IPS-NIHi11 (cell line): ENCODE measurements at places on chromosomes 3 and 15.

DNA sequence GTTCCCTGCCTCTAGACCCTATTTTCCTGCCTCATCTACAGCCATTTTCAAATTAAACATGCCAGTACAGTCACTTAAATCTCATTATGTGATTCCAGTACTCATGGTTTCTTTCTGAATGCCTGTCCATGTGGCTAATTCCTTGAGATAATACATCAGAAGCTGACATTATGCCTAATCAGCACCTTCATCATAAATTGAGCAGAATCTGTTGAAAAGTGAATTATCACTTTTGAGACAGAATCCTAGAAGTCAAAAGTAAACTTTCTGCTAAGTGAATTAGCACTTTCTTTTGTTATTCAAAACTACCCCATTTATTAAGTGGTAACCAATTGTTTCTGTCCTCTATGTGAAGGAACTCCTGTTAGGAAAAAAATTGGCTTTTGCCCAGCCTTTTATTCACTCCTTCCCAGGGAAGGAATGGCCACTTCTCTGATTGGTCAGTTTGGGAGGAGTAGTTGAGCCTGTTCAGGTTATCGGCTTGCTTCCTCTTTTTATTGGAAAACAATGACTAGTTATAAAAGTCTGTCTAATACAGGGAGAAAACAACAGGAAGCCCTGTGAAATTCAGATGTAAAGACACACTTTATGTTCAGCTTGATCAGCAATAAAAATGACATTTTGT lies 40.5 kb downstream of the OSTN start:
- peak; percentile 38 for DNase-seq

DNA sequence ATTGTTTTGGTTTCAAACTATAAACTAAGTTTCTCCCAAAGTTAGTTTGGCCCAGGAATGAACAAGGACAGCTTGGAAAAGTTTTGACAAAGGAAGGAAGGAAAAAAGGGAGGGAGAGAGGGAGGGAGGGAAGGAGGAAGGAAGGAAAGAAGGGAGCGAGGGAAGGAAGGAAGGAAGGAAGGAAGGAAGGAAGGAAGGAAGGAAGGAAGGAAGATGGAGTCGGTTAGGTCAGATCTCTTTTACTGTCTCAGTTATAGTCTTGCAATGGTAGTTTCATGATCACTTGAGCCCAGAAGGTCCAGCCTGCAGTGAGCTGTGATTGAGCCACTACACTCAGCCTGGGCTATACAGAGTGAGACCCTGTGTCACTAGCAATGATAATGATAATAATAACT lies 12.3 kb upstream of the UBXN7 start:
- DNase-seq, result no peak

GRCh38 chr15:28981351-28981720 lies 95.6 kb downstream of the APBA2 start:
- DNase-seq, result no peak

GRCh38 chr15:63923993-63924950 lies 90.5 kb upstream of the HERC1 start:
- no peak for DNase-seq

GRCh38 chr3:6542795-6543194 lies 318.1 kb upstream of the GRM7 start:
- DNase-seq, result no peak

DNA sequence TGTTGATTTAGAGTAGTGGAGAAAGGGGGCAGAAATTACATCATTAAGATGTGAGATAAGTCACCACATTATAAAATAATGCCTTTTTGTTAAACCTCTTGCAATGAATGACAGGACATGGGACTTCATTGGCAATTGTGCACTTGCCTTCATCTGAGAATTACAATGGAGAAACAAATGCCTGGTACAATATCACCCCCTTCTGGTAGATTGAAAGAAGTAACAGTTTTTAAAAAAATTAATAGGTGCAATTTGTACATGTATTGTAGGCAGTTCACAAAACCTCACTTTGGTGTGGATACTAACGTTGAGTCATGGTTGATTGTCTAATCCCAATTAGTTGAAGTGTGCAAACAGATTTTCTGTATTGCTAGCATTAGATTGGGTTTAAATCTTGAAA lies 4.6 kb upstream of the P2RY14 start:
- DNase-seq, result peak; percentile 51

DNA sequence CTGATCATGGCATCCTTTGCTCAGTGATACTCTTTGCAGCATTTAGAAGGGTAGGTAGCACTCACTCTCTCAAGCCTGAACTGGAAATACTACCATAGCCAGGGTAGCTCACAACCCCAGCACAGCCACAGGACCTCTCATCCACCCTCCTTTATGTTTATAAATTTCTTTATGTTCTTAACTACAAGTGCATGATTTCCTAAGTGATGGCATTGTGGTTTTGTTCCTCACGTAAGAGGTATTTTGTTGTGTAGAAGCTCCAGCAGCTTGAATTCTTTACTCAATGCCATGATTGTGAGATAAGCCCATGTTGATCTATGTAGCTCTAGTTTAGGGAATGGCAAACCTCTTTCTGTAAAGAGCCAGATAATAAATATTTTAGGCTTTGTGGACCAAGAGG lies 7.9 kb upstream of the RTP3 start:
- DNase-seq, result no peak

- peak; percentile 94 for DNase-seq
Observed at GRCh38 chr3:39051649-39052561, at the start of the genes SCN11A and WDR48. Gene SCN11A, minus strand, starts transcription at chr3:39051944. Its CDS starts 101,582 bp downstream, at chr3:38950362. Gene WDR48, plus strand, starts transcription at chr3:39052016. Its CDS starts 10 bp downstream, at chr3:39052026.

DNA sequence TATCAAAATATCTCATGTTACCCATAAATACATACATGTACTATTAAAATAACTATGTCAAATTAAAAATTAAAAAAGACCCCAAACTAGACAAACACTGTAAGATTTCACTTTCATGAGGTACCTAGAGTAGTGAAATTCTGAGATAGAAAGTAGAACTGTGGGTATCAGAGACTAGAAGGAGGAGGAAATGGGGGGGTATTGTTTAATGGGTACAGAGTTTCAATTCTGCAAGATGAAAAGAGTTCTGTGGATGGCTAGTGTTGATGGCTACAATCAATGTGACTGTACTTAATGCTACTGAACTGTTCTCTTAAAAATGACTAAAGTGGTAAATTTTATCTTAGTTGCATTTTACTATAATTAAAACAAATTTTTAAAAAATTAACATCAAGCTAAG lies 36.6 kb downstream of the RFX7 start:
- DNase-seq, result no peak

DNA sequence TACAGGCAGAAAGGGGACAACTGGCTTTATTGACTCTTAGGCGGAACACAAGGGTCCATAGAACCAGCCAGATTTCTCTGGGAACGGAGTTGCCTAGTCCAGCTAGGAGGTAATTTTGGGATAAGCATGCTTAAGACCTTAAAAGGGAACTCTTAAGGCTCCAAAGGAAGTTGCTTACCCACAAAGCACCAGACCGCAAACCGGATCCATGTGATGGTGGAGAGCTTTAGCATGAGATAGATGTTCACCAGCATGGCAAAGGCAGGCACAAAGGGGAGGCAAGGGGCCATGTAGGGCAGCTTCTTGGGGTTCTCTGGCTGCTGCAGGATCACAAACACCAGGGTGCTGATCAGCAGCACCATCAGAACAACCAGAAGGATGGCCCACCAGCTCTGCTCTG lies 61.4 kb downstream of the CLDN11 start:
- no peak for DNase-seq

GRCh38 chr15:41849204-41849603 lies 10.6 kb downstream of the PLA2G4B start:
- no peak for DNase-seq

GRCh38 chr15:56205061-56205876 lies 38.4 kb downstream of the RFX7 start:
- DNase-seq, result no peak

DNA sequence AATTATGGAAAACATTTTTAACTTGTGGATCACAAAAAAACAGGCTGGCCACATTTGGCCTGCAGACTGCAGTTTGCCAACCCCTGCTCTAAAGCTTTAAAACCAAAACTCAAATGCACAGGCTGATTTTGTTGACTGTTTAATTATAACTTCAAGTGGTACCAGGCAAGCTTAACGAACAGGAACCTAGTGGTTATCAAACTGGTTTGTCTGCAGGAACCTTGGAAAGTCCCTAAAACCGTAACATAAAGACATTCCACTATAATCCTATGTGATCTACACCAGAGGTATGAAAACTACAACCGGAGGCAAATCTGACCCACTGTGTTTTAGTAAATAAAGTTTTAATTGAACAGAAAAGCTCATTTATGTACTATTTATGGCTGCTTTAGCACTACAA lies 52.4 kb downstream of the TBL1XR1 start:
- DNase-seq, result no peak

- DNase-seq, result peak; percentile 39
Observed at GRCh38 chr15:69991551-69991980, 106.2 kb downstream of the TLE3 start.

DNA sequence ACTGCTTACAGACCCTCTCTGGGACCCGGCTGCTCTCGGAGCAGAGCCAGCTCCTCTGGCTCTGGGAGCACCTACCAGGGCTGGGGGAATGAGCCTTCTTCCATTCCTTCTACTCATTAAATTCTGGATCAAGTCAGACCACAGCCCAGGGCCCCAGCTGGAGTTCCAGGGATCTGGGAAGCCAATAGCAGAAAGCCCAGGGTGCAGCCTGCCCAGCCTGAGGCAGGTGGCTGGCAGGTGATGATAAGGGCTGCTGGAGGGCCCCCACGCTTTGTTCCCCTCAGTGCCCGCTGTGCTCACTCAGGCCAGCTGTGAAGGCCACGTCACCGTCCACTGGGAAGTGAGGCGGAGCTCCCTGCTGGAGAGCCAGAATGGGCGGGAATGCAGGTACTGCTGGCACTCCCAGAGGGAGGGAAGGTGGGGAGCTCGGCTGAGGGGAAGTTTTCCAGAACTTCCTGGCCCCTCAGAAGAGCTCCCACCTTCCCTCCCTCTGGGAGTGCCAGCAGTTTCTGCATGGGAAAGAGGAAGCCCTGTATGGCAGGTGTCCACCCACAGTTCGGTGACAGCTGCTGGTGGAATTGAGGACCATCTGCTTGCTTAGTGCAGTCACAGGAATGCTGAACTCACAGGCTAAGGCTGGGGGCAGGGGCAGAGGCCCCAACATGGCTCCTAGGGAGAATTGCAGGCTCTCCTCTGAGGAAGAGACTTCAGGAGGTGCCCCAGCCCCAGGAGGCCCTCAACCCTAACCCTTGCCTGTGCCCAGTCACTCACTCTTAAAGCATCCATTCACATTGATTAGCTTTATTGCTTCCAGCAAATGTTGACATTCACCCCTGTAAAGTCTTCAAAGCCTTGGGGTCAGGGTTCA lies 12.6 kb upstream of the RTP3 start:
- DNase-seq, result peak; percentile 75

DNA sequence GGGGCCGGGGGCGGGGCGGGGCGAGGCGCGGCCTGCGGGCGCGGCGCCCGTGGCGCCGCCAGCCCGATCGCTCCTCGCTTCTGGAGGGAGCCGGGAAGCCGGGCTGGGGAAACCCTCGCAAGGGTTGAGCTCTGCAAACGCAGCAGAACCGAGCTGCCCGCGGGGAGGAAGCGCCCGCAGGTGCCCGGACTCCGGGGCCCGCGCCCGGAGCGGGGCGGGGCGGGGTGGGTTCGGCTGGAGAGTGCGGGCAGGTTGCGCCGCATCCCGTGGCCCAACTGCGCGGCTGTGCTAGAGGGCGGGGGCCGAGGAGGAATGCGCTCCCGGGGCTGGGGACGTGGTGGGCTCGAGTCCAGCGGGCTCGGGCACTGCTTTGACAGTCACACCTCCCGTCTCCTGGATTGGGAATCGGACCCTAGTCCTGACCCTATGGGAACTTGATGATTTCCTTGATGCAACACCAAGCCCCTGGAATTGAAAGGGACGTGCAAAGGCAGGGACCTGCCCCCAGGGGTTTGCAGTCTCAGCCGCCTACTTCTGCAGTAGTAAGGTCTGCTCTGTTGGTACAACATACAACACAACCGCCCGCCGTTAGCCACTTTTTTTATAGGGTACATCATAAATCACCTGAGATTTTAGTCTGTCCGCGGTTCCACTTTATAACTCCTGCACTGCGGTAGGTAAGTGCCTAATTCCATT lies 34.3 kb downstream of the ZBTB38 start:
- peak; percentile 71 for DNase-seq

DNA sequence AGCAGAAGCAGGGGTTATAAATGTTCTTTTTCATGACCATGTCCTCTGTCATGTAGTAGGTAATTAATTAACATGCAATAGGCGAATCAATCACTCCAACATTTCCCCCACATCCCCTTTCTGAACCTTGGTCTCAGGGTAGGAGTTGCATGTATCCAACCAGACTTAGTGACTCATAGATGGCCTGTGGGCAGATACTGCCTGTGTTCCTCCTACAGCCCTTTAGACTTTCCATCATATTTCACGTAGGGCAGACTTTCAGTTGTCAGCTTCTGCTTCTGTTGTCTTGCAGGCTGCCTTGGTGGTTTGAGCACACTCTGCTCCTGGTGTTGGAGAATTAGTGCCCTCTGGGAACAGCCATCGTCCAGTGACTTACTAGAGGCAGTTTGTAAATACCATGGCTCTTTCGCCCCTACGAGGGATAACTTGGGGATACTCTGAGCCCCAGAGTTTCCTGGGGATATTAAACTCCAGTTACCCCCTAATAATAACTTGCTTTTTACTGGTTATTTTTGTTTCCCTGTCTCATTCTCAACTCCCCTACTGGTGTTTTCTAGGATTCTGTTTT lies 244.4 kb downstream of the EDEM1 start:
- DNase-seq, result no peak
